Stimulated activated CD4-positive, alpha-beta T cell treated with anti-CD3 and anti-CD28 coated beads, Interleukin-15, amount 100 ng/mL, for 24 hours (primary cell): ENCODE measurements at places on chromosomes 12 and 14.

DNA sequence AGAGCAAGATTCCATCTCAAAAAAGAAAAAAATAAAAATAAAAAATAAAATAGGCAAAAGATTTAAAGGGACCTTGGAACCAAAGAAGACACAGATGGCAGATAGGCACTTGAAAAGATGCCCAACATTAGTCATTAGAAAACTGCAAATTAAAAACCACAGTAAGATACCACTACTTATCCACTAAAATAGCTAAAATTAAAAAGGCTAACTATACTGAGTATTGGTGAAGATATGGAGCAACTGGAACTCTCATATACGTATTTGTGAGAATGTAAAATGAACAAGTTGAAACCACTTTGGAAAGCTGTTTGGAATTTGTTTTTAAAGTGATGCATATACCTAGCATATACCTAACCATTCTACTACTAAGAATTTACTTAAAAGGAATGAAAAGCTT, 22.3 kb downstream of the BLTP3B start:
- DNase-seq = no peak

DNA sequence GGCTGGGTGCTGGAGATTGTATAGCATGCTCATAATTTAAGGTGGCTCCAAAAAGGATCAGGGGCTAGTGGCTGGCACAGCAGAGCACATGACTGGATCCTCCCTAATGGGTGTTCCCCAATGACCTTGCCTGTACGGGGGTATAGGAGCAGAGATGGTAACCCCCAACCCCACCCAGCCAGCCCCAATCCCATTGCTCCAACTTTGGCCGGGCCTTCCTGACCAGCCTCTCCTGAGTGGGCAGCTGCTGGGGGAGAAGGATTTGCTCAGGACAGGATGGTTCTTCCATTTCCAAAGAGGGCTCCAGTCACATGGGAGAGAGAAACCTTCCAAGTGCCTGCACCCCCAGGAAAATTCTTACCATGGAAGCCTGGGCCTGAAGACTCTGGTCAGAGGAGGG, 15.3 kb upstream of the NR4A1 start:
- no peak for DNase-seq

GRCh38 chr14:20719777-20720176, 25.9 kb upstream of the EDDM3A start:
- no peak for DNase-seq

GRCh38 chr14:92490239-92490959, 23.2 kb upstream of the RIN3 start:
- DNase-seq = no peak
